Fibroblast of villous mesenchyme (primary cell): ENCODE measurements at places on chromosomes 7 and 10. TPM values are rescaled to one million over a fixed set of nuclear protein-coding genes. Genes with fewer than 3 reads are reported as not detected.

DNA sequence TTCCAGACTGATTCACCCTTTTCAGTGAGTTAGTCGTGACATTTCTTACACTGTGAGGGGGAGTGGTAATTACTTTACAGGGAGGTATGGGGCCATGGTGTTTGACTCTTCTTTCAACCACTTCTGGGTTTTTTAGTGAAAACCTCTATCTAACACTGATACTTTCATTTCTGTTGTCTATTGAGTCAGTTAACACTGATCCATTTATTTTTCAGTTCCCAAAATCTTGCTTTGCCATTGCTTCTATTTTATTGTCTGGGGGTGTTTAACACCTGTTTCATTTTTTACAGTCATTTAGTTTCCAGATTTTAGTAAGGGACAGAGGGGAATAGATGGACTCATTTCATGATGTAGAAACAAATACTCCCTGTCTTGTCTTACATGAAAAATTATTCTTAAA is 61.5 kb downstream of the HELLS start:
- no peak for DNase-seq

GRCh38 chr7:137147338-137147720 is 196.2 kb downstream of the PTN start:
- DNase-seq: no peak

DNA sequence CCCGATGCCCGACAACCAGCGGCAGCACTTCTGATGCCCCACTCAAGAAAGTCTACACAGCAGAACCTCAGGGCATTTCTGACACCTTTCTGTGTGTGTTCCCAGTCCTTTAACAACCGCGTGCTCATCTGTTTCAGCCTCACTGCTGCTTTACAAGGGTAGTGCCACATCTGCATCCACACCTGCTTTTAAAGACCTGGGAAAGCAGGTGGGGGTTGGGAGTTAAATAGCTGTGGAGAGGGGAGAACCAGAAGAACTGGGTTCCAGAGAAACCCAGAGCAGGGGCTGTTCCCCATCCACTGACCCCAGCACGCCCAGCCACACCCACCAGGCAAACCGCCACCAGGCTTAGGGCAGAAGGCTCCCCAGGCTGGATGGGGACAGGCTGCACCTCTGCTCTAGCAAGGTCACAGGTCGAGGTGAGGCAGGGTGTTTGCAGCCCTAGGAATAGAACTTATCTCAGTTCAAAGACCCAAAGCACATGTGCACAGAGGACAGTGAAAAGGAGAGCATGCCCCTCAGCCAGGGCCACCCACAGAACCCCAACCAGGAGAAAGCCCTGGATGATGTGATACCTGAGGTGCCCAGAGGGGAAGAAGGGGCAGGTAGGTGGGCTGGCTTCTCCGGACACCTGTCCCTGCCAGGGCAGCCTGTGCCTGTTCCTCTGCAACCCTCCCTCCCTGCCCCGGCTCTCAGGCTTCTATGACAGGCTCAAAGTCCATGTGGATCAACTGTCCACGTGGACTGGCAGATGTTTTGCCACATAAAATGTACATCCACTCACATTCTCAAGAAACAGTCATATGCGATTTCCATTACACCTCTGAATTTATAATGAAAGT is 51.3 kb downstream of the COBL start:
- no peak for DNase-seq

DNA sequence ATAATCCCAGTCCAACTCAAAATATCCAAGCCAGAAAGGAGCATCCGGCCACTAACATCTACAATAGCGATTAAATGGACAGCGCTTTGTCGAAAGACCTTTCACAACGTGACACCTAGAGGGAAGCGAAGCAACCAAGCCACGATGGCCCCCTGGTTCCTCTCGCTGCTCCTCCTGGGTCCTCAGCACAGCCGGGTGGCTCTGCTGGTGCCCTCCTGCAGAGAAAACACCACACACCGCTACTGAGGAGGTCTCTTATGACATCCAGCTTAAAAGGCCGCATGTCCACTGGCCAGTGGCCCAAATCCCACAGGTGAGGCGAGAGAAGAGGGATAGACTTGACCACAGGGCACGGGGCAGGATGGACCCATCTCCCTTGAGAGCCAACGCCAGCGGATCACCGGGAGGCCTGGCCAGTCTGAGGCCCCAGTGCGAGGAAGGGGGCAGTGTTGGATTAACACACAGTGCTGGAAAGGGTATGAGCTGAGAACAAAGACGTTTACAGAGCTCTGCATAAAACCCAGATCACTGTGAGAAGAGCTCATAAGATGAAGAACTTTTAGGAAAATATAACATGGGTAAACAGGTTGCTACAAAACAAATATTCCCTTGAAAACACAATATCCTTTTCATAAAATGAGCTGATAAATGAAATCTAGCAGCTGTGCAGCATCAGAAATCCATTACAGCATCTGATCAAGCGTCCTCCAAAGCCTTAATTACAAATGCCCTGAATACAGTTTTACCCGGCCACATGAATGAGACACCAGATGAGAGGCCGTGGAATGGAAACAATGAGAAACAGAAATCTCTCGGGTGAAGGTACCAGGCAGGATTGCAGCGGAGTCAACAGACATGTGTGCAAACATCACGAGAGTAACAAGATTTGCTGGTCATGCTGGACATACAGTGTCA is 236.7 kb downstream of the DIP2C start:
- no peak for DNase-seq

DNA sequence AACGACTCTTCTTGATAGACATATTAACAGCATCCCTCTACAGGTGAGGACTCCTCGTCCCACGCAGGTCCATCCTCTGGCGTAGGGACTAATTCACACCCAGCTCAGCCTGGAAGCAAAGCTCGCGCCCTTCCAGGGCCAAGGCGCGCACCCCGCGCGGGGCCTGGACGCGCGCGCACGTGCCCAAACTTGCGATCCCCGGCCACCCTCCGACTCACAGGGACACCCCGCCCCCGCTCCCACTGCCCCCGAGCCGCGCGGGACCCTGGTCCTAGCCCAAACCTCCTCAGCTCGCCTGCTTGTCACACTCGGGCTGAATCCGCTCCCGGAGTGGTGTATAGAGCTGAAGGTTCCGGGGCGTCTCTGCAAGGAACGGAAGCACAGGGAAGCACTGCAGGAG is 76.9 kb downstream of the ZNF248 start:
- DNase-seq: no peak

DNA sequence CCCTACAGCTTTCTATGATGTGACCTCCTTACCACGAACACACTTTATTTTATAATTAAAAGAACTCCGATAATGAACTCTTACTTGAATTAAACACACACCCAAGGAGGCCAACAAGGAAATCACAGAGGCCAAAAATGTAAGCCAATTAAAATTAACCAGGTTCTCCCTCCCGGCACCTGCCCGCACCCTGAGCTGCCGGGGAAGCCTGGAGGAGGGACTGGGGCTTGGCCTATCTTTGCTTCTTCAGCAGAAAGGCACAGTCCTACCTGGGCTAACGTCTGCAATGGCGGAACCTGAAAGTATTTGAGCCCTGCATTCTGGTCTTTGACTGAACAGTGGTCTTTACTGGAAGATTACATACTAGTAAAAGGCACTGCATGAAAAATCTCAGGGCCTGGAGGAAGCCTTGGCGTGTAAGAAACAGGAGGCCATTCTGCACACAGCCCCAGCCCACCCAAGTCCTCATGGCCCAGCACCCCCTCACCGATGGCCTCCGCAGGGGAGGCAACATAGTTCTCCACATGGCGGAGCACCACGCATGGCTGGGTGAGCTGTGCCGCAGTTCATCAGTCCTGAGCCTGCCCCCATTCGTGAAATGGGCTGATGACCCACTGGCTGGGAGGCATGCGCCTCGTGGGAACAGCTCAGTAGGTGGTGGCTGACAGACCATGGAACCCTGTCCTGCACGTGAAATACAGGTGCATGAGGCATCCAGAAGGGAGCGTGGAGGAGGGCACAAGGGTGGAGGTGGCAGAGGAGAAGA is 173.8 kb downstream of the PARD3 start:
- DNase-seq: no peak

GRCh38 chr10:114867365-114867764 is 45.8 kb downstream of the FHIP2A start:
- no peak for DNase-seq

DNA sequence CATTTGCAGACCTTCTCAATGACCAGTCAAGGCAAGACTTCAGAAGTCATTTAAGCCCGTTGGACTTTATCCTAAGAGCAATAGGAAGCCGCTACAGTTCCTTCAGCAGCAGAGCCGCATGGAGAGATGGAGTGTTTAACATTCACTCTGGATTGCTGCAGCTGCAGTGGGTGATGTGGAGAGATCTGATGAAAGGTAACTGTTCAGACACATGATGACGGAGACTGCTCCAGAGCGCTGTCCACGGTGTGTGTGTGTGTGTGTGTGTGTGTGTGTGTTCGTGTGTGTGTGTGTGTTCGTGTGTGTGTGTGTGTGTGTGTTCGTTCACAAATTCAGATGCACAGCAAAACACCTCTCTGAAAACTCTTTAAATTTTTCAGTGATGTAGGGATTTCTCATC is 37.0 kb downstream of the SEC61G start:
- DNase-seq: no peak

DNA sequence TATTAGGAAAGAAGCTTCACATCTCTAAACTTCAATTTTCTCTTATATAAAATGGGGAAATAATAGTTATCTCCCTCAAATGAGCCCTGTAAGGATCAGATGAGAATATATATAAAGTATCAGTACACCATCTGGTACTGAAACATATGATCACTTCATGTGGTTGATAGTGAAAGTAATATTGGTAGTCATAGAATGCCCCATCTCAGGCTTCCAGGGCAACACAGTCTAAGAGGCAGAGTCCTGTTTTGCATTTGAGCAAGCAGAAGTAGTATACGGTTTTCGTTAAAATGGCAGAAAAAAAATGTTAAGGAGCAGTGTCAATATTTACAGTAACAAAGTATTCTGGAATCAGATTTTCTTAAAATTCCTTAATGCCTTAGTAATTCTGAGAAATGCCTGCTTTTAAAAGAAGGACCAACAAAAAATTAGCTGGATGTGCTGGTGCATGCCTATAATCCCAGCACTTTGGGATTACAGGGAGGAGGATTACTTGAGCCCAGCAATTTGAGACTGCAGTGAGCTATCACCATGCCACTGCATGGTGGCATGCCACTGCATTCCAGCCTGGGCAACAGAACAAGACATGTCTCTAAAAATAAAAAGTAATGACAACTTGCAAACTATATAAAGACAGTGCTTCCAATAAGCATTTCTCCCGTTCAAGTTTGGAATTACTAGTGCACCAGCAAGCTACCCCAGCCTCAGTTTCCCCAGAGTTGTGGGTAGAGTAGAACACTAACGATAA is 19.8 kb downstream of the KBTBD2 start:
- no peak for DNase-seq

The CYP26A1 gene
- total RNA-seq: under 0.01 TPM in 1 of 2 replicates, not detected in the other

The HOXA7 gene
- total RNA-seq: 2.2 and 2.3 TPM in 2 replicates

The VAX1 gene
- total RNA-seq: not detected in 2 replicates

The ASB10 gene
- total RNA-seq: not detected in 2 replicates
